Left ventricle myocardium superior (tissue), 1 donor: ENCODE measurements at places on chromosomes 13 and 19. TPM values are rescaled to one million over a fixed set of nuclear protein-coding genes. Genes with fewer than 3 reads are reported as not detected.

The MARK4 gene
- total RNA-seq = 26.2 TPM

The ZNF99 gene
- 0.02 TPM for total RNA-seq

The NLRP9 gene
- total RNA-seq = not detected

The PTH2 gene
- total RNA-seq = not detected

The POU2F2 gene
- total RNA-seq = 1.8 TPM

The ZNF285 gene
- 5.5 TPM for total RNA-seq

The ZFP36 gene
- 53.0 TPM for total RNA-seq

The ARHGEF1 gene
- 26.9 TPM for total RNA-seq

The LAIR2 gene
- total RNA-seq = not detected

The C13orf46 gene
- total RNA-seq = 0.37 TPM
